WTC11 (cell line): ENCODE measurements at places on chromosomes 1 and 21. TPM values are rescaled to one million over a fixed set of nuclear protein-coding genes. Genes with fewer than 3 reads are reported as not detected.
A peak's percentile ranks its signal among the peaks of the same experiment; 100 is the strongest.

- H3K4me1 ChIP-seq, result peaks cover 20% of the 10 kb centered on the region
- peaks cover 97% of the 10 kb centered on the region for H3K27me3 ChIP-seq
- no peak overlapping the region for H3K27ac ChIP-seq
Observed at GRCh38 chr1:50976111-50976889, 6.3 kb downstream of the CDKN2C start.

DNA sequence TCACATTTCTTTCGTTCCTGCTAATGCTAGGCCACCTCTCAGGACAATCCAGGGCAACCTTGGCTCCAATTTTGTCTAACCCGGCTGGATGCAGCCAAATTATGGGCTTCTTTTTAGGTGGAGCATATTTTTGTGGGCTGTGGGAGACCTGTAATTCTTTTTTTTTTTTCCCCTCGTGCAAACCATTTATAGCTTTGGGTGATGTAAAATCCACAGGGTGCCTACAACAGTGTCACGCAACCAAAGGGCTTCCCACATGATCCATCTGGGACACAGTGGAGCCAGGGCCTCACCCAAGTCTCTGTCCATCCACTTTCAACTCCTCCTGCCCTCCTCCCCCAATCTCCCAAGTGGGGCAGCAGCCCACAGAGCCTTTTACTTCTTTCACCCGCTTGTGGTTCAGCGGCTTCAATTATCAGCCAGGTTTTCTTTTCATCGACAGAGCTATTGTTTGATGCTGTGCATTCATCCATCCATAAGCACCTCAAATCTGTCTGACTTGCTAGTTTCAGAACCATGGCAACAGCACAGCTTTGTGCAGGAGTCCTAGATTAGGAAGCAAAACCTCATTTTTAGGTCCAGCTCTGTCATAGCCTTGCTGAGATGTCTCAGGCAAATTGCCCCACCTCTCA is 10.0 kb upstream of the OVAAL start:
- DNase-seq, result no peak
- no peaks in the 10 kb centered on the region; the same call in 1 of the 2 replicates for H3K27me3 ChIP-seq
- H3K27ac ChIP-seq, result no peak overlapping the region
- no peak overlapping the region for H3K4me3 ChIP-seq

GRCh38 chr1:207423560-207424292 is 30.4 kb upstream of the CR2 start:
- H3K27me3 ChIP-seq, result peaks cover 6% of the 10 kb centered on the region
- peaks cover 16% of the 10 kb centered on the region for H3K36me3 ChIP-seq
- H3K27ac ChIP-seq, result peak overlapping the region; percentile 34; the same call in 1 of the 2 replicates

RXFP4 gene
- total RNA-seq, result not detected in 3 replicates

DNA sequence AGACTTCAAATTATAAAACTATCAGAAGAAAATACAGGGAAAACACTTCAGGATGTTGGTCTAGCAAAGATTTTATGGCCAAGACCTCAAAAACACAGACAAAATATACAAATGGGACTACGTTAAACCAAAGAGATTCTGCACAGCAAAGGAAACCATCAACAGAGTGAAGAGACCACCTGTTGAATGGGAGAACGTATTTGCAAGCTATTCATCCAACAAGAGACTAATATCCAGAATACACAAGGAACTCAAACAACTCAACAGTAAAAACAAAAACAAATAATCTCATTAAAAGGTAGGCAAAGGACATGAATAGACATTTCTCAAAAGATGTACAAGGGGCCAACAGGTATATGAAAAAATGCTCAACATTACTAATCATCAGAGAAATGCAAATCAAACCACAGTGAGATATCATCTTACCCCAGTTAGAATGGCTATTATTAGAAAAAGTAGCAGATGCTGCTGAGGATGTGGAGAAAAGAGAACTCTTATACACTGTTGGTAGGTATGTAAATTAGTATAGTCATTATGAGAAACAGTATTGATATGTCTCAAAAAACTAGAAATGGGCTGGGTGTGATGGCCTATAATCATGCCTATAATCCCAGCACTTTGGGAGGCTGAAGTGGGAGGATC is 112.6 kb downstream of the LRIG2 start:
- H3K36me3 ChIP-seq, result no peaks in the 10 kb centered on the region
- H3K4me1 ChIP-seq, result no peaks in the 10 kb centered on the region
- H3K4me3 ChIP-seq, result no peak overlapping the region
- no peaks in the 10 kb centered on the region for H3K27me3 ChIP-seq

DNA sequence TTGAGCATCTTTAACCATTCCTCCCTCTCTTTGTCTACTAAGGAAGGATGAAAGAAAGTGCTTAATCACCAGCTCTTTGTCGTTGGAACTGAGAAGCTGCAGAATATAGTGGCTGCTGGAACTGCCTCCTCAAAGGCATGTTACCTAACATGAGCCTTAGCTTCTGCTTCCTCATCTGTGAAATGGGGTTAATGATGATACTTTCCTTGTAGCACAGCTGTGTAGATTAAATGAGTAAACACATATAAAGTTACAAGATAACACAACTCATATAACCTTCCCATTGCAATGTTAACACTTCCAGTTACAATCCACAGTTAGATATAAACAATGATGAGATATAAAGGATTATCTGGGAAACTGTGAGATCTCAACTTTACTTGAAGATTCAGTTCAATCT is 48.4 kb upstream of the ZNF326 start:
- no peaks in the 10 kb centered on the region for H3K36me3 ChIP-seq
- no peak overlapping the region for H3K4me3 ChIP-seq
- peaks cover 33% of the 10 kb centered on the region for H3K4me1 ChIP-seq
- peaks cover 5% of the 10 kb centered on the region for H3K27me3 ChIP-seq
- no peak for DNase-seq

DNA sequence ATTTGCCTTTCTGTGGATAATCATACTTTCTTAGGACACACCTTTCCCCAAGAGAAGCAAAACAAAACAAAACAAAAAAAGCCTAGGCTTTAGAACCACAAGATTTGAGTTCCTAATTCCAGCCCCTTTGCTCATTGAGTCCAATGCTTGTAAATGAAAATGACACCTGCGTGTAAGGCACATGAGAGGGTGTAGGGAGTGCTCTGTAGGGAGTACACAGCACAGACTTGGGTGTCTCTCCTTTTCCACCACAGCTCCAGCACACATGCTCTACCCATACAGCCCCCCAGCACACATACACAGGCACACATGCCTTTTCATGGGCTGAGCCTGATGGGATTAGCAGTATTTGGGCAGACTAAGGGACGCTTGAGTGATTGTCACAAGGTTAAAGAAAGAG is 9.2 kb upstream of the NGF start:
- H3K4me1 ChIP-seq, result peaks cover 9% of the 10 kb centered on the region
- no peaks in the 10 kb centered on the region for H3K36me3 ChIP-seq
- no peak for DNase-seq
- H3K4me3 ChIP-seq, result no peak overlapping the region

- H3K4me1 ChIP-seq, result peaks cover 10% of the 10 kb centered on the region
- peaks cover 9% of the 10 kb centered on the region; the same call in 1 of the 2 replicates for H3K36me3 ChIP-seq
- H3K27me3 ChIP-seq, result peaks cover 7% of the 10 kb centered on the region
- peak overlapping the region; percentile 86 for H3K4me3 ChIP-seq
Observed at GRCh38 chr1:151593730-151594129, 18.1 kb upstream of the SNX27 start.

ATP1A2 gene
- total RNA-seq, result 22.8 to 25.6 TPM (median 23.2 TPM) in 3 replicates

- no peak overlapping the region for H3K27ac ChIP-seq
- no peak overlapping the region for H3K4me3 ChIP-seq
- no peak for DNase-seq
- H3K36me3 ChIP-seq, result peaks cover 22% of the 10 kb centered on the region
Observed at GRCh38 chr21:24372506-24372905, 1234.8 kb downstream of the MRPL39 start.

B3GALT6 gene
- total RNA-seq, result 18.8 to 21.4 TPM (median 20.0 TPM) in 3 replicates

DNA sequence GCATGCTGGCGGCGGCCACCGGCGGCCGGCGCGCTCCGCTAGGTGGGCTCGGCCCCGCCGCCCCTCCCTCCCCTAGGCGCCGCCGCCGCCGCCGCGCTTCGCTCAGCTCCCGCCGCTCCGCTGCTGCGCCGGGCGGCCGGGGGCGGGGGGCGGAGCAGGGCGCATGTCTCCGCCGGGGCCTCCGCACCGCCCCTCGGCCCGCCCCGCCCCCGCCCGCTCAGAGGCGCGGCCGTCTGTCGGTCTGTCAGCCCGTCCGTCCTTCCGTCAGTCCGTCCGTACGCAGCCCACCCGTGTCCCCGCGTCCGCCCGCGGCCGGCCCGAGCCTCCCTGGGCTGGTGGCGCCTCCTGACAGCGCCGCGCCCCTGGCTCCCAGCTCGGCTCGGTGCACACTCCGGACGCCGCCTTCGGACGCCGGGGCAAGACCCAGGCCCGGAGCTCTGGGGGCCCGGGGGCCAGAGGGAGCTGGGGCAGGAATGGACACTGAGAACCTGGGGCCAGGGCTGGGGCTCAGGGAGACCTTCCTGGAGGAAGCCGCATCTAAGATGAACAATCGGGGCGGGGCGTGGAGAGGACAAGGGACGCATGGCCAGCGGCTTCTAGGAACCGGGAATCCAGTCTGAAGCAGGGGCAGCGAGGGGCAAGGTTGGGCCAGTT is at the start of gene GPR153:
TSS of gene GPR153 (minus strand) at position 138 of the 654 bp plus-strand sequence. CDS start 6,193 bp downstream, outside the sequence.
- no peak within 1 kb of the TSS for H3K27ac ChIP-seq
- peaks cover 21% of the 10 kb centered on the region for H3K27me3 ChIP-seq
- DNase-seq, result no peak
- no peaks in the 10 kb centered on the region for H3K36me3 ChIP-seq
- H3K4me1 ChIP-seq, result peaks cover 9% of the 10 kb centered on the region

GRCh38 chr1:212133319-212133718 is 97.8 kb downstream of the DTL start:
- peaks cover 9% of the 10 kb centered on the region for H3K4me1 ChIP-seq
- H3K4me3 ChIP-seq, result no peak overlapping the region
- no peaks in the 10 kb centered on the region for H3K27me3 ChIP-seq
- H3K36me3 ChIP-seq, result peaks cover 11% of the 10 kb centered on the region
- no peak overlapping the region for H3K27ac ChIP-seq

- peak; percentile 14 for DNase-seq
- H3K36me3 ChIP-seq, result no peaks in the 10 kb centered on the region
- H3K4me1 ChIP-seq, result peaks cover 13% of the 10 kb centered on the region
- no peak overlapping the region for H3K4me3 ChIP-seq
- no peaks in the 10 kb centered on the region for H3K27me3 ChIP-seq
Observed at GRCh38 chr21:46150073-46150472, 5.3 kb downstream of the FTCD start.

GRCh38 chr1:150552128-150552910 is 3.1 kb downstream of the ADAMTSL4 start:
- no peak overlapping the region for H3K27ac ChIP-seq
- peaks cover 32% of the 10 kb centered on the region for H3K27me3 ChIP-seq

- H3K27me3 ChIP-seq, result no peaks in the 10 kb centered on the region; the same call in 1 of the 2 replicates
- no peaks in the 10 kb centered on the region for H3K36me3 ChIP-seq
- DNase-seq, result peak; percentile 36
Observed at GRCh38 chr1:171032822-171033702, 57.6 kb upstream of the FMO3 start.

TEX38 gene
- 0.17 to 0.21 TPM (median 0.18 TPM) in 3 replicates for total RNA-seq

GRCh38 chr1:45254490-45254889 is 48.1 kb upstream of the ZSWIM5 start:
- H3K4me1 ChIP-seq, result peaks cover 5% of the 10 kb centered on the region
- peaks cover 13% of the 10 kb centered on the region; the same call in 1 of the 2 replicates for H3K27me3 ChIP-seq
- no peak for DNase-seq
- H3K36me3 ChIP-seq, result peaks cover 27% of the 10 kb centered on the region
- no peak overlapping the region for H3K27ac ChIP-seq

- H3K27me3 ChIP-seq, result peaks cover 72% of the 10 kb centered on the region
- H3K4me3 ChIP-seq, result peak overlapping the region; percentile 1; the same call in 1 of the 2 replicates
- peaks cover 11% of the 10 kb centered on the region for H3K4me1 ChIP-seq
- peaks cover 4% of the 10 kb centered on the region; the same call in 1 of the 2 replicates for H3K36me3 ChIP-seq
Observed at GRCh38 chr1:110672001-110672752, 2.6 kb downstream of the KCNA3 start.

DNA sequence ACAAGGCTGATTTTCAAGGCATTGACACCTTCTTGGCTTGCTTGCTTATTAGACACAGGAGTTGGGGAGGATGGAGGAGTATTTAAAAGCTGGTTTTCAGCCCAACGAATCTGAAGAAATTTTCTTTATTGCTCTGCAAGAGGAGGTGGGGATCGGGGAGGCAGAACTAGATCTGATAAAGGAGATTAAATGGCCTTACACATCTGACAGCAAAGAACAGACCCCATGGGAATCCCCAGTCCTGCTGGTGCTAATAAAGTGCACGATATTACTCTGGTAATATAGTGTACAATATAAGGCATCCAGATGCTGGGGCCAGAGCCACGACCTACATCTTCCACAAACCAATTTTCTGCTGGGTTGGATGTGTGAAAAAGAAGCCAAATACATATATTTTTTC is 323.0 kb downstream of the OMA1 start:
- H3K36me3 ChIP-seq, result no peaks in the 10 kb centered on the region
- no peak for DNase-seq
- H3K27ac ChIP-seq, result no peak overlapping the region
- H3K27me3 ChIP-seq, result no peaks in the 10 kb centered on the region
- no peaks in the 10 kb centered on the region for H3K4me1 ChIP-seq
